Lower leg skin (tissue), 4 donors: ENCODE measurements at places on chromosomes 7 and 10.

GRCh38 chr7:100691676-100692577 lies 2.1 kb downstream of the GIGYF1 start:
- peak; percentile 64 for DNase-seq

GRCh38 chr10:114893251-114893650 lies 44.7 kb upstream of the TRUB1 start:
- no peak for DNase-seq

GRCh38 chr10:132803416-132804210 lies 17.7 kb upstream of the NKX6-2 start:
- no peak for DNase-seq

GRCh38 chr10:118732245-118733165 lies 22.3 kb downstream of the CACUL1 start:
- no peak for DNase-seq

DNA sequence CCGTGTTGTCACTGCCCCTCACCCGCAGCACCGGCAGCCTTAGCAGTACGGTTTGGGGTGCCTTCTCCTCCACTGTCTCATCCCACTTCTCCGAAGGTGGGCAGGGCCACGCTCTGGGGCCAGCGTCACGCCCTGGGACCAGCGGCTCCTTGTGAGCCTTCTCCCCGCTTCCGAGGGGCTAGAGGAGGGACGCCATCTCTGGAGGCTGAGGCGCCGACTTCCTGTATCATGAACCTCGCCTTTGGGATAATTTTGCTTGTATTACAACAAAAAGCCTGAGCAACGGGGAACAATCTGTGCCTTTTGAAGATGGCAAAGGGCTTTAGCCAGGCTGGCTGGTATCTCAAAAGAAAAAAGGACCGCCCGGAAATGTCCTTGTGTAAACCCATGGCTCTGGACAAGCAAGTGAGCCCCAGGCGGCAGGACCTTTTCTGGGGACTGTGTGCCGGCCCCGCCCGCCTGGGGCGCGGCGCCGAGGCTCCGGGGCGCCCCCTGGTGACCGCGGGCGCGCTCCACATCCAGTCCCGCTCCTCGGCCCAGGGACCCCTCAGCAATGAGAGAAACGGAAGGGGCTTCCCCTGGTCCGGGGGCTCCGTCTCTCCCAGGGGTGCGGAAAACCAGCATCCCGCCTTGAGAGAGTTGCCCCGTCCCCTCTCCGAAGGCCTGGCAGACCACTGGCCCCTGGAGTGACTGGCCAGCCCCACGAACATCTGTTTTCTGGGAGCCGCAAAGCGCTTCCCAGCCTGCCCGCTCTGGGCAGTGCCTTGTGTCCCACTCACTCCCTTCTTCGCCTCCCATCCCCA lies 3.8 kb downstream of the DEPP1 start:
- peak; percentile 94 for DNase-seq

- DNase-seq = peak; percentile 62
These were observed 56.7 kb downstream of the CFAP46 start for GRCh38 chr10:132885451-132886210.

GRCh38 chr10:48797830-48798229 lies 113.2 kb downstream of the WDFY4 start:
- no peak for DNase-seq

GRCh38 chr10:112213836-112214235 lies 30.3 kb upstream of the GPAM start:
- no peak for DNase-seq
